ENCODE measurements at places on chromosomes 4 and X. TPM values are rescaled to one million over a fixed set of nuclear protein-coding genes. Genes with fewer than 3 reads are reported as not detected.

NOX1 gene
- under 0.01 TPM for total RNA-seq

DNA sequence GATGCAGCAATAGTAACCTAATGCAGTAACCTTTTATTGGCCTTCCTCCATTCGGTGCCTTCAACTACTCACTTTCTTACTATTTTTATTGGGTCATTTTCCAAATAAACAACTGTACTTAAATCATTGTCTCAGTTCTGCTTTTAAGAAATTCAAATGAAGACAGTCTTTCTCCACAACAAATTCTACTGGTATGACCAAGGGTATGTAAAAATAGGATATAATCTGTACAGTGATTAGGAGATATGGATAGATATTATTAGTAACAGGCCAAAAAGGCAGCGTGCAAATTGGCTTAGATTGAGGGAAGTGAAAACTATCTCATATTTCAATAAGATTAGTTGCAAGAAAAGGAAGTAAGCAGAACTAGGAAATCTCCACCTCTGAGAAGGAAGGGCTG is 177.4 kb upstream of the PPP1R2C start:
- no peak for DNase-seq

GRCh38 chr4:24886596-24886995 is 26.2 kb downstream of the CCDC149 start:
- DNase-seq = no peak

- DNase-seq = no peak
These were observed 35.7 kb downstream of the PIGG start for GRCh38 chr4:534576-535151.

GK gene
- total RNA-seq = 15.1 TPM

- DNase-seq = no peak
These were observed 64.1 kb downstream of the ANTXR2 start for GRCh38 chr4:80008971-80009370.

- DNase-seq = no peak
These were observed 990.2 kb downstream of the STPG2 start for GRCh38 chr4:97153042-97153441.

- DNase-seq = peak; percentile 94
These were observed 80.0 kb downstream of the FAT1 start for GRCh38 chr4:186643501-186644310.

All from fibroblast of villous mesenchyme (primary cell).